ENCODE measurements at places on chromosomes 11 and 22.

GRCh38 chr22:44259366-44260215, 53.2 kb downstream of the SHISAL1 start:
- no peak for DNase-seq

DNA sequence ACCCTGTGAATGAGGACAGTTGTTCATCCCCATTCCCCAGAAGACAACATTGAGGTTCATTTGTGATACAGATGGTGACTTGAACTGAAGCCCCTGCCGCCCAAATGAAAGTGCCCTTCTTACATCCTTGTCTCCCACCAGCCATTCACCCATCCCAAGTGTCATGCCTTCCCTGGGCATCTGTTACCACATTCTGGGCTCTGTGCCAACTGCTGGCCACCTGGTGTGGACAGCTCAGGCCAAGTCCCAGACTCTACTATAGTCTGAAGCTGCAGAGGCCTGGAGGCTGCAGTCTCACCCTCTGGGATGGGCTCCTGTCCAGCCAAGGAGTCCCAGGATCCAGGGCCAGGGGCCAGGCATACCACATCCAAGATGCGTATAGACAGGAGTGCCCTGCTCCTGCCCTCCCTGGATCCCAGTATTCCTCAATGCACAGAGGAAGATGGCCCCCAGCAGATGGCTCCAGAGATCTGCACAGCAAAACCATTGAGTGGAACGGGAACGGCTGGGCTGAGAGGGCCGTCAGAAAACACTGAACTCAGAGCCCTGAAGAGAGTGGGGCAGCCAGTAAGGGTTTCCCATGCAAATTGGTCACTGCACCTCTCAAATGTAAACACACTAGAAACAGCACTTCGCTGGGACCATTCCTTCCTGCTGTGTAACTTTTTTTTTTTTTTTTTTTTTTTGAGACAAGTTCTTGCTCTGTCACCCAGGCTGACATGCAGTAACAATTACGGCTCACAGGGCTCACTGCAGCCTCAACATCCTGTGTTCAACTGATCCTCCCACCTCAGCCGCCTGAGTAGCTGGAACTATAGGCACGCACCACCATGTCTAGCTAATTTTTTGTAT, 22.8 kb downstream of the ARRB1 start:
- DNase-seq, result peak; percentile 10

GRCh38 chr22:43541022-43541421, 129.2 kb downstream of the MPPED1 start:
- no peak for DNase-seq

DNA sequence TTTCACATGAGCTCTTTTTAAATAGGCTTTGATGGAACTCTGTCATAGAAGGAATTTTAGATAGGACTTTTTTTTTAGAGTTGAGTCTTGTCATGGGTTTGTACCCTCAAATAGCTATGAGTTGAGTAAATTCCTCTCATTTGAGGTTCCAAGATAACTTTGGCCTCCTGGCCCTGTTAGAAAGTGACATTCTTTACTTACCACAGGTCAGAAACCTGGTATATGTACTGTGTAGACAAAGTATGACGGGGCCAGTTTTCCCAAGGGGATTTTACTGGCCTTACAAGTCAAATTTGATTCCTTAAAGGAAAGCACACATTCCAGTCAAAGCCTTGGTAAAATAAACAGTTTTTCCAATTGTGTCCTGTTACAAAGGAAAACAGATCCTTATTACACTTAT, 729.3 kb upstream of the LUZP2 start:
- no peak for DNase-seq

GRCh38 chr11:129703846-129704245, 111.8 kb upstream of the TMEM45B start:
- no peak for DNase-seq

- no peak for DNase-seq
Measured at GRCh38 chr11:58659910-58660570, 37.6 kb downstream of the CNTF start.

DNA sequence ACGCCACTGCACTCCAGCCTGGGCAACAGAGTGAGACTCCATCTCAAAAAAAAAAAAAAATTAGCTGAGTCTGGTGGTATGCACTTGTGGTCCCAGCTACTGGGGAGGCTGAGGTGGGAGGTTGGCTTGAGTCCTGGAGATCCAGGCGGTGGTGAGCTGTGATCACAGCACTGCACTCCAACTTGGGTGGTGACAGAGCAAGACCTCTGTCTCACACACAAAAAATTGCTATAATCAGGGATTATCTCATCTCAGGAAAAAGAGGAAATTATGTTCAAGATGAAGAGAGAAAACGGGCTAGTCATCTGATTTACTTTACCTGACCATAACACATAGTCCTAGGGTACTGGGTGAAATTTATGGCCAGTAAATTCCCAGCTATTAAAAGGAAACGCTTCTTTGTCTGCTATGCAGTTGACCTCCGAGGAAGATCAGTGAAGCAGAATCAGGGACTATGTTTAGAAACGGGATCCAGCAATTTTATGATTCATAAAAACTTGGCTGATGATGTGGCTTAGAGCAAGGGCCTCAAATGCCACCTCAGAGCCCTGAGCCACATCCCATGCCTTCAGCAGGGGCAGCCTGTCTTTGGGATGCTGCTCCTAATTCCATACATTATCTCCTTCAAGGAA, 386.2 kb downstream of the NTM start:
- DNase-seq, result no peak

DNA sequence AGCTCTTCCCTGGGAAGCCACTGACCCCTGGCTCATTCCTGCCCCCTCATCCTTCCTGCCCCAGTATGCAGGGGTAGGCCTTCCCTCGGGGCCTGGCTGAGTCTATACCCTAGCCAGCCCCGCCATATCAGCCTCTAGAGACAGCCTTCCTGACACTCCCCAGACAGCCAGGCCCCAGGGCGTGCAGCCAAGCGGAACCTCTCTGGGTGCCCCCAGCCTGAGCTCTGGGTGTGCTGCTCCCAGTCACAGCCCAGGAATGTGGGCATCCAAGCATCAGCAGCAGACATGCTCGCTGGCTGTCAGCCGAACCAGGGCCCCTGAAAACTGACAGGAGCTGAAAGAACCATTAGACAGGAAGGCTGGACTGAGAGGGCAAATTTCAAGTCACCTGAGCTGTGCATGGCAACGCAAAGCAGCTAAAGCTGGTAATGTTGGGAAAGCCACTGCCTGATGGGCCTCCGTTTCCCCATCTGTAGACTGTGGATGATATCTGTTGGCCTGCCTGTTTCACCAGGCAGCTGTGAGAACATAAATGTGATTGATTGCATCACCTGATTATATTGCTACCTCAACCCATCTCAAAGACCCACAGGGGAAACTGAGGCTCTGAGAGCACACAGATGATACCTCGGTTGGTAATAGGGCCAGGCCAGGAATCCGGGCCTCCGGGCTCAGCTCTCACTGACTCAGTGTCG, 93.2 kb downstream of the LRRC32 start:
- no peak for DNase-seq

DNA sequence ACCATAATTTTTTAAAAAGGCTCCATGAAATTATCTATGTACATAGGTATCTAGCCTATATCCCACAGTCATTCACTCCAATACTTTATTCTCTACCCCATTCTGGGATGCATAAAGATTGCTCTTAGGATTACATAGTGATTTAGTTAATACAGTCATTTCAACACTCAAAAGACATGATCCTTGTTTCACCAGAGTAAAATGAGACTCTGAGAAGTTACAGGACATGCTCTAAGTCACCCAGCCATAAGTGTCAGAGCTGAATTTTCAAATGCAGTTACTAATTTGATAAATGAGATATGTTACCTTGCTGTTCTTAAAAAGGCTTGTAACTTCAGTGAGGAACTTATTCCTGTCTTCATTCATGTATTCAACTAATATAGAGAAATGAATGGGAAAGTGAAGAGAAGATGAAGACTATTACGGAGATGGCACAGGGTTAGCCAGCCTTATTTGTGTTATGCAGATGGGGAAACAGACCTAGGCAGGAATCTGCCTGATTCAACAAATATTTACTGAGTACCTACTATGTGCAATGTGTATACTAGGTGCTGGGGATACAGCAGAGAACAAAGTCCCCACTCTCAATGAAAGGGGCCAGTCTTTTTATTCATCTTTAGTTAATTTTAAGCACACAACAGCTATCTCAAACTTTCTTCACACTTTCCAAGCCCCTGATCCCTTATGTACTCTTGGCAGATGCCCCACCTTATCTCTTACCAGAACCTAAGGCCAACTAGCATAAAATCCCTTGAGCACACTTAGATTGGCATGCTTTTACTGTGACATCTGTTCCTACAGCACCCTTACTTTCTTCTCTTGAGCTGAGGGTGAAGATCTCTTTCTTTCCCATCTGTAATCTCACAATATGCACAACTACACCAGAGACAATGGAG, 21.6 kb downstream of the MAPK1 start:
- DNase-seq, result no peak

DNA sequence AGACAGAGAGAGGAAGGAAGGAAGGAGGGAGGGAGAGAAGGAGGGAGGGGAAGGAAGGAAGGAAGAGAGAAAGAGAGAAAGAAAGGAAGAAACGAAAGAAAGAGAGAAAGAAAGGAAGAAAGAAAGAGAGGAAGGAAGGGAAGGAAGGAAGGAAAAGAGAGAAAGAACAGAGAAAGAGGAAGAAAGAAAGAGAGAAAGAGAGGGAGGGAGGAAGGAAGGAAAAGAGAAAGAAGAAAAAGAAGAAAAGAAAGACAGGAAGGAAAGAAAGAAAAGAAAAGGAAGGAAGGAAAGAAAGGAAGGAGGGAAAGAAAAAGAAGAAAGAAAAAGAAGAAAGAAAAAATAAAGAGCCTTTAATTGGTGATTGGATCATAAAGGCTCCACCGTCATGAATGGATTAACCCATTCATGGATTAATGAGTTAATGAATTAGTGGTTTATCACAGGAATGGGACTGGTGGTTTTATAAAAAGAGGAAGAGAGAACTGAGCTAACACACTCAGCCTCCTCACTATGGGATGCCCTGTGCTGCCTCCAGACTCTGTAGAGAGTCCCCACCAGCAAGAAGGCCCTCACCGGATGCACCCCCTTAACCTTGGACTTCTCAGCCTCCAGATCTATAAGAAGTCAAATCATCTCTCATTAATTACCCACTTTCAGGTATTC, 9.0 kb upstream of the PLAAT2 start:
- DNase-seq, result no peak

- no peak for DNase-seq
Measured at GRCh38 chr11:44011797-44012196, 36.0 kb upstream of the ACCSL start.

DNA sequence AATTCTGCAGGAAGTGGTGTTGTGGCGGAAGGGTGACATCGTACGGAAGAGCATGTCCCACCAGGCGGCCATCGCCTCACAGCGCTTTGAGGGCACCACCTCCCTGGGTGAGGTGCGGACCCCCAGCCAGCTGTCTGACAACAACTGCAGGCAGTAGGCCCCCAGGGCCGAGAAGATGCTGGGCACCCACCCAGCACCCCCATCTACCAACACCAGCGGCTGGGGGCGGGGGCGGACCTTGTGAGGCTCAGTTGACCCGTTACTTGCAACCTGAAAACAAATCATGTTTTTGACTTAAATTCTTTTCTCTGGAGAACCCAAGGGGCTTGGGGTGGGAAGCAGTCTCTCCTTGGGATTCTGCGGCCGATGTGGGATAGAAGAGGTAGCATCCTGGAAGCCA, 7.7 kb downstream of the THYN1 start:
- no peak for DNase-seq

DNA sequence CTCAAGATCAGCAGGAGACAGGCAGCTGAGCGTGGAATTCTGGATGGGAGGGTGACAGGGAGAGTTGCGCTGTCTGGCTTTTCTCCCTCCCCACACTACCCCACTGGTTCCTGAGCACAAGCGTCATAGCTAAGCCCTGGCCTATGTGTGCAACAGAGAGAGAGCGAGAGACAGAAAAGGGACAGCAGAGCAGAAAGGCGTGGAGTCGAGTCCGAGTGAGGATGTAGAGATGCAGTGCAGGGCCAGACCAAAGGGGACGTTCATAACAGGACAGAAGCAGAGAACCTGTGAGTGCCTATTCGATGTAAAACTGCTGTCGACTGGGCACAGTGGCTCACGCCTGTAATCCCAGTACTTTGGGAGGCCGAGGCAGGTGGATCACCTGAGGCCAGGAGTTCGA, 94.0 kb upstream of the TMEM45B start:
- DNase-seq, result no peak

- DNase-seq, result no peak
Measured at GRCh38 chr11:119882316-119882715, 153.3 kb upstream of the NECTIN1 start.

DNA sequence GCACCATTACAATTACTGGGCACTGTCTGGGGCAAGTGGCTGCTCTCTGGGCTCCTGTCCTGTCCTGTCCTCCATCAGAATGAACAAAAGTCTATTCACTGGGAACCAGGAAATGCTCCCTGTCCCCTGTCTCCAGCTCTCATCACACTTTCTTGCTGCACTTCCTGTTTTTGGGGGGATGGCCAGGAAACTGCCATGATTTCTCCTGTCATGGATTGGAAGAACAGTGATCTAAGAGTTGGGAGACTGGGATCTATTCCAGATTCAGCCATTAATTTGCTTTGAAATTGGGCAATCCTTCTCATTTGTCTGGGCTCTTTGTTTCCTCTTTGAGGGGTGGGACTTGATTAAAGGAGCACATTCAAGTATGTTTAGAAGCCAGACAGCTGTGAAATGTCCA, 61.4 kb upstream of the KIRREL3 start:
- DNase-seq, result no peak

DNA sequence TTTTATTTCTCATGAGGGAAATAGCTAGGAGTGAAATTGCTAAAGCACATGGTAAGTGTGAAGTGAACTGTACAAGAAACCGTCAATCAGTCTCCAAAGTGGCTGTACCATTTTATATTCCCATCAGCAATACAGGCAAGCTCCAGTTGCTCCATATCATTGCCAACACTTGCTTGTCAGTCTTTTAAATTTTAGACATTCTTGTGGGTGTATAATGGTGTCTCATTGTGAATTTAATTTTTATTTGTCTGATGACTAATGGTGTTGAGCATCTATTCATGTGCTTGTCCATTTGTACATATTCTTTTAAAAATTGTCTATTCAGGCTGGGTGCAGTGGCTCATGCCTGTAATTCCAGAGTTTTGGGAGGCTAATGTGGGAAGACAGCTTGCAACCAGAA, 34.1 kb upstream of the SMCO4 start:
- DNase-seq, result no peak

DNA sequence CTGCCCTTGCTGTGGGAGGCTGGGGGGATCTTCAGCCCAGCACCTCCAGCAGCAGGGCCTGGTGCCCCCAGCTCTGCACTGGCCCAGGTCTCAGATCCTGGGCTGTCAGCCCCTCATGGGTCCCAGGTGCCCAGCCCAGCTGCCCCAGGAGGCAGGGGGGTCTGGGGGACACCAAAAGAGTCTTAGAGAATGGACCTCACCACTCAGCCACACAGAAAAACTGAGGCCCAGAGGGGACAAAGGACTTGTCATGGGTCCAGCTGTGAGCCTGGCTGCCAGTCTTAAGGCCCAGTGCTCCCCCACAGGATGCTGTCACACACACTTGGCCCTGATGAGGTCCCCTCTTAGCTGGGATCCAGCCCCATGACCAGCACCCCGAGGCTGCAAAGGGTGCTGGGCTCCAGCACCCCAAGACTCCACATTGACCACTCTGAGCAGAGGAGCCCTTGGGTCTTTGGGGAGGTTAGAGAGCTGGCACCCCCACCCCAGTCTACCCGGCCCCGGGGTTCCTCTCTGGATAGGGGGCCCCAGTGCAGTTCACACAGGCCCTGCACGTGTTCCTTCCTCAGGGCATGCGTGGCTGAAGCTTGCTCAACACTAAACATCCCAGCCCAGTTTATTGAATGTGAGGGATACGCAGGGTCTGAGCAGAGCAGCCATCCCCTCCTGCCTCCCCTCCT, 54.4 kb downstream of the IGLL5 start:
- no peak for DNase-seq

Measured in stimulated activated CD4-positive, alpha-beta T cell treated with anti-CD3 and anti-CD28 coated beads, Interleukin-1b, Interleukin-23, amount 100 ng/mL, for 1 hour (primary cell).